ENCODE measurements at places on chromosomes 1 and 21. TPM values are rescaled to one million over a fixed set of nuclear protein-coding genes. Genes with fewer than 3 reads are reported as not detected.
A peak's percentile ranks its signal among the peaks of the same experiment; 100 is the strongest.

Gene PROK1
- not detected for total RNA-seq

Gene RUNX3
- 0.35 TPM for total RNA-seq

Gene CA6
- total RNA-seq, result not detected

Gene KCNE2
- total RNA-seq, result not detected

Gene SEC22B
- 13.9 TPM for total RNA-seq

Gene DUSP10
- 3.2 TPM for total RNA-seq

Gene CFHR4
- not detected for total RNA-seq

Gene DIO1
- total RNA-seq, result not detected

Gene CD5L
- not detected for total RNA-seq

DNA sequence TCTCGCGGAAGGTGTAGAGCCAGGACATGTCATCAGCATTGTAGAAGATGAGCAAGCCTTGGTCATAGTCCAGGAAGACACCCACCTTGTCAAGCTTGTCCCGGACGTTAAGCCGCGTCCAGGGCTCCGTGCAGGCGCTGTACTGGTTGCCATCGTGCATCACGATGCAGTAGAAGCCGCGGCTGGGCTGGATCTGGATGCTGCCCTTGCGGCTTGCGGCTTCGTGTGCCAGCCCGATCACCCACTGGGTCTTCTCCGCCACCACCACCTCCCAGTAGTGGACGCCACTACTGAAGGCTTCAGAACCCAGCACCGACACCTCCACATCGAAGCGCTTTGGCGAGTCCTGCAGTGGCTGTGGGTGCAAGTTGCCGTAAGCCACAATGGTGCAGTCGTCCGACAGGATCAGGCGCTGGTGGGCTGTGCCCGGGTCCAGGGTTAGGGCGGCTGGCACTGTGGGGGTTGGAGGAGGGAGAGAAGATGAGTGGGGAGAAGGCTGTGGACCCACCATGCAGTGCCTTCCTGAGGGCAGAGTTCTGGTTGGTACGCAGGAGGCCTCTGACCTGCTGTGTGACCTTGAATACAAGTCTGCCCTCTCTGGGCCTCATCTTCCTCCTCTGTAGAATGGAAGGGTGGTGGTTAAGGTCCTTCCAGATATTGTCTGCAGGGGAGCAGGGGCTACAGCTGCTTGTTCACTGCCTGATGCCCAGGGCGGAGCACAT lies 34.4 kb downstream of the TRIM62 start:
- 0 out of 2 replicates have a peak, but pooled peaks cover 2% of the 10 kb centered on the region for H3K27me3 ChIP-seq
- no peaks in the 10 kb centered on the region for H3K36me3 ChIP-seq
- no peak overlapping the region for H3K27ac ChIP-seq

GRCh38 chr1:205122489-205122882 lies 708 bp upstream of the RBBP5 start:
- peak overlapping the region; percentile 79 for H3K27ac ChIP-seq
- H3K36me3 ChIP-seq, result peaks cover 3% of the 10 kb centered on the region
- H3K4me1 ChIP-seq, result no peaks in the 10 kb centered on the region
- no peaks in the 10 kb centered on the region for H3K27me3 ChIP-seq

- no peaks in the 10 kb centered on the region for H3K27me3 ChIP-seq
- no peaks in the 10 kb centered on the region for H3K4me1 ChIP-seq
- H3K27ac ChIP-seq, result no peak overlapping the region
- DNase-seq, result no peak
- H3K36me3 ChIP-seq, result no peaks in the 10 kb centered on the region
Measured at GRCh38 chr1:10771789-10772188, 24.7 kb downstream of the CASZ1 start.

DNA sequence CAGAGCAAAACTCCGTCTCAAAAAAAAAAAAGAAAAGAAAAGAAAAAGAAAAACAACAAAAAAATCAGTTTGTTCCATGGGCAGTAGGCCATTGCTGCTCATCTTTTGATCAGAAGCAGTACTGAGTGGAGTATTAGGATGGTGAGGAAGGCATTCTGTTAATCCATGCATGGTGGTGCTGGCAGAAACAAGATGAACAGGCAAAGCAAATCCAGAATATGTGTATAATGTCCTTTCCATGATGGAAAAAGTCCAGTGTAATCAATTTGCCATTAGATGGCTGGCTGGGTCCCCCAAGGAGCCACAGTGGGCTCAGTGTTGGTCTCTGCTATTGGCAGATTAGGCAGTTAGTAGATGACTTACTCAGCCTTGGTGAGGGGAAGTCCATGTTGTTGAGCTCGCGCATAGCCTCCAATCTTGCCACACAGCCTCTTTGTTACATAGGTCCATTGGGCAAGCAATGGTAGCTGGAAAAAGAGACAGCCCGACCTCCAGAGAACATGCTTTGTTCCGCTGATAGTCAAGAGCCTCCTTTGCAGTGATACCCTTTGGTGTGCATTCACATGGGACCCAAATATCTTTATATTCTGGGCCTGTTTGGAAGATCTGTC lies 23.3 kb downstream of the H3-3A start:
- H3K4me3 ChIP-seq, result no peak overlapping the region
- no peaks in the 10 kb centered on the region for H3K36me3 ChIP-seq
- H3K4me1 ChIP-seq, result no peaks in the 10 kb centered on the region
- H3K27me3 ChIP-seq, result no peaks in the 10 kb centered on the region
- no peak overlapping the region for H3K27ac ChIP-seq
- DNase-seq, result no peak

DNA sequence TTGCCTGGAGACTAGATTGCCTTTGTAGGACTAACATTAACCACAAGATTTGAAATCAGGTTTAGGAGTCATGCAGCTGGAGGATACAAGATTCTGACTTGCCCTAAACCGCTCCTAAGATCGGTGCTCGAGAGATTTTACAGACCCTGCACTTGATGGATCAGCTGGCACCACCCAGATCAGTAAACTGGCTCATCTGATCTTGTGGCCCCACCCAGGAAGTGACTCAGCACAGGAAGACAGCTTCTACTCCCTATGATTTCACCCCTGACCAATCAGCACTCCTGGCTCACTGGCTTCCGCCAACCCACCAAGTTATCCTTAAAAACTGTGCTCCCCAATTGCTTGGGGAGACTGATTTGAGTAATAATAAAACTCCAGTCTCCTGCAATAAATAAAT lies 876 bp upstream of the CATSPERE start:
- peak overlapping the region; percentile 31 for H3K4me3 ChIP-seq
- peaks cover 3% of the 10 kb centered on the region for H3K4me1 ChIP-seq
- H3K27me3 ChIP-seq, result no peaks in the 10 kb centered on the region
- H3K27ac ChIP-seq, result no peak overlapping the region

DNA sequence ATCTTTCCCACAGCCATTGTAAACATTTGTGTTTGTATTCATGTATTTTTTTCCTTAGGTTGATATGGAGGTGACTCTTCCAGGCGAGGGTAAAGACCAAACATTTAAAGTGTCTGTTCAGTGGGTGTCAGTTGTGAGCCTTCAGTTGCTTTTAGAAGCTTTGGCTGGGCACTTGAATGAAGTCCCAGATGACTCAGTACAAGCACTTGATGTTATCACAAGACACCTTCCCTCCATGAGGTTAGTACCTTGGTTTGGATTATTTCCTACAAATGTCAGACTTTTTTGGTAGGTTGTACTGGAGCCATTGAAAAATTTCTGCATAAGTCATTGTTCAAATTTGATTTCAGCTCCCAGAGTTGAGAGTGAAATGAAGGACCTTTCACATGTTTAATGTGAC lies 17.4 kb downstream of the AGO4 start:
- no peaks in the 10 kb centered on the region for H3K27me3 ChIP-seq
- no peaks in the 10 kb centered on the region for H3K4me1 ChIP-seq
- DNase-seq, result no peak
- H3K27ac ChIP-seq, result no peak overlapping the region
- H3K36me3 ChIP-seq, result peaks cover 32% of the 10 kb centered on the region
- H3K4me3 ChIP-seq, result no peak overlapping the region

DNA sequence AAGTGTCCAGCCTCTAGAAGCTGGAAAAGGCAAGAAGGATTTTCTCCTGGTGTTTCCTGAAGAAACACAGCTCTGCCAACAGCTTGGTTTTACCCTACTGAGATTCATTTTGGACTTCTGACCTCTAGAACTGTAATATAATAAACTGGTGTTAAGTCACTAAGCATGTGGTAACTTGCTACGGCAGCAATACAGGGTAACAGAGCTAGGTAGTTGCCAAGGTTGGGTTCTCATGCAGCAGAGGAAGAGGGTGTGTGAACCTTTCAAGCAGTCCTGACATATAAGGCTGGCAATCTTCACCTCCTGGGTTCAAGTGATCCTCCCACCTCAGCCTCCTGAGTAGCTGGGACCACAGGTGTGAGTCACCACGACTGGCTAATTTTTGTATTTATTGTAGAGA lies 36.0 kb downstream of the GNG4 start:
- no peaks in the 10 kb centered on the region for H3K4me1 ChIP-seq
- H3K4me3 ChIP-seq, result no peak overlapping the region
- DNase-seq, result no peak
- no peak overlapping the region for H3K27ac ChIP-seq
- no peaks in the 10 kb centered on the region for H3K27me3 ChIP-seq

GRCh38 chr1:229266274-229266673 lies 4.6 kb upstream of the RAB4A start:
- no peaks in the 10 kb centered on the region for H3K27me3 ChIP-seq
- H3K4me3 ChIP-seq, result no peak overlapping the region
- H3K36me3 ChIP-seq, result peaks cover 9% of the 10 kb centered on the region
- H3K27ac ChIP-seq, result no peak overlapping the region
- no peaks in the 10 kb centered on the region for H3K4me1 ChIP-seq
- no peak for DNase-seq

DNA sequence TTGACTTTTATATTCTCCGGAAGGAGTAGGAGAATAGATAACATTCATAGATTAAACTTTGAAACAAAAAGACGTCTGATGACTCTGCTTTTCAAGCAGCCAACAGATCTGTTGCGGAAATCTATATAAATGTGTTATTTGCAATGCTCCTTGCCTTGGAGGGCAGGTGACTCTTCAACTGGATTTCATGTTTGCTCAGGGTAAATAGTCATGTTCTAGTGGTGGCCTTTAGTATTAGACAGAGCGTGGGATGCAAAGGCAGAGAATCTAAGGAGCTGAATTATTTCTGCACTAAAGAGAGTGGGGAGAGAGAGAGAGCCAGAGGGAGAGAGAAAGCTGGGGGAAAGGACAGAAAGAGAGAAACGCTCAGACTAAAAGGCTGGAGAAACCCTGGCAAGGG lies 454.3 kb downstream of the AJAP1 start:
- H3K4me3 ChIP-seq, result no peak overlapping the region
- peaks cover 5% of the 10 kb centered on the region for H3K4me1 ChIP-seq
- no peak overlapping the region for H3K27ac ChIP-seq
- H3K36me3 ChIP-seq, result peaks cover 5% of the 10 kb centered on the region

GRCh38 chr1:87120779-87121178 lies 206.3 kb downstream of the HS2ST1 start:
- H3K36me3 ChIP-seq, result no peaks in the 10 kb centered on the region
- no peak for DNase-seq
- H3K27ac ChIP-seq, result no peak overlapping the region
- H3K4me3 ChIP-seq, result no peak overlapping the region
- no peaks in the 10 kb centered on the region for H3K27me3 ChIP-seq
- H3K4me1 ChIP-seq, result peaks cover 3% of the 10 kb centered on the region

DNA sequence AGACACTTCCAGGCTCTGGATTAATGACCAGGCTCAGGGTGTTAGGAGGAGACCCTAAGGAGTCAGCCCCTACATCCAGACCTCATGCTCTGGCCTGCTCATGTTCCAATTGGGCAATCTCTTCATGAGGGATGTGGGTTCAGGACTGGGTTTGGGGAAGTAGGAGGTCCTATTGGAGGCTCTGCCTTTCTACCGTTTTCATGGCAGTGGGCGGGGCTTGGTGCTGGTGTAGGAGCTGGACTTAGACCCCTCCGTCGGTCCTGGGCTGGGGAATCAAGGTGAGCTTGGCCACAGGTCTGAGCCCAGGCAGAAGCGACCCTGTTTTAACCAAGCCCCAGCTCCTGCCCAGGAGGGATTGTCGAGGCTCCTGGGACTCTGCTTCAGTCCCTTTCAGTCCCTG lies 123.4 kb downstream of the PRDM16 start:
- H3K4me3 ChIP-seq, result no peak overlapping the region
- no peak overlapping the region for H3K27ac ChIP-seq
- no peak for DNase-seq
- no peaks in the 10 kb centered on the region for H3K4me1 ChIP-seq
- H3K36me3 ChIP-seq, result no peaks in the 10 kb centered on the region
- no peaks in the 10 kb centered on the region for H3K27me3 ChIP-seq

DNA sequence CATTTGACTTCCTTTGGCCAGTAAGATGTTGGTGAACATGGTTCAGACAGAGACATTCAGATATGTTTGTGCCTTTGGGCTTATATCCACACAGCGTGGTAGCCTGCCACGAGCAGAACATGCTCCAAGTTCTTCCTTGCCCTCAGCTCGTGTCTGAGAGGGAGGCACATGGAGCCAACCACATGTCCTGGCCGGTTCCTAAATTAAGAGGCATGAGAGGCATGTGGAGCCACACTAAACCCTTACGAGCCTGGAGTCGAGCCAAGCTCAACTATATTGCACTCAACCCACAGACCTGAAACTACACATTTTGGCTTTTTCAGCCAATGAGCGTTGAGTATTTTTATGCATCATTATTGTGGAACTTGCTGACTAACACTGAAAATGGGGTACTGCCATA lies 133.7 kb upstream of the KCNK1 start:
- DNase-seq, result no peak
- no peaks in the 10 kb centered on the region for H3K4me1 ChIP-seq
- H3K27me3 ChIP-seq, result no peaks in the 10 kb centered on the region
- H3K4me3 ChIP-seq, result no peak overlapping the region

DNA sequence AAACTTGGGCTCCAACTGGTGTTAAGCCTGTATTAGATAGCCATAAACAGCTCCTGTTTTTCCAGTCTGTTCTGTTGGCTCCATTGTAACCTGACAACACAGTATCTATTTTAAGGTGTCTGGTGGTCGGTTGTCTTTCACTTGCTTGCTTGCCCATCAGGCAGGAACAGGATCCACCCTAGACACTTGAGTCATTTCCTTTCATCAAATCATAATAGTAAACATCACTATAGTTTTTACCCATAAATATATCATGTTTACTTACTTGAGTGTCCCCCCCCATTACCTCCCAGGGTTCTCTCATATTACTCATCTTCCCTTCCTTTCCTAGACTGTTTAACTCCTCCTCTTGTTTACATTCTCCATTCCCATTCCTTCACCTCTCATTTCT lies 2.9 kb downstream of the DDI2 start:
- H3K4me3 ChIP-seq, result no peak overlapping the region
- no peaks in the 10 kb centered on the region for H3K27me3 ChIP-seq
- no peak overlapping the region for H3K27ac ChIP-seq
- peaks cover 4% of the 10 kb centered on the region for H3K4me1 ChIP-seq
- peaks cover 3% of the 10 kb centered on the region for H3K36me3 ChIP-seq
